Suppressor macrophage (primary cell): ENCODE measurements at places on chromosomes 2 and 18.

- DNase-seq = peak; percentile 94
Measured at GRCh38 chr2:25279091-25279651, 62.6 kb downstream of the DNMT3A start.

GRCh38 chr2:178152542-178152941, 40.3 kb downstream of the RBM45 start:
- DNase-seq = no peak

DNA sequence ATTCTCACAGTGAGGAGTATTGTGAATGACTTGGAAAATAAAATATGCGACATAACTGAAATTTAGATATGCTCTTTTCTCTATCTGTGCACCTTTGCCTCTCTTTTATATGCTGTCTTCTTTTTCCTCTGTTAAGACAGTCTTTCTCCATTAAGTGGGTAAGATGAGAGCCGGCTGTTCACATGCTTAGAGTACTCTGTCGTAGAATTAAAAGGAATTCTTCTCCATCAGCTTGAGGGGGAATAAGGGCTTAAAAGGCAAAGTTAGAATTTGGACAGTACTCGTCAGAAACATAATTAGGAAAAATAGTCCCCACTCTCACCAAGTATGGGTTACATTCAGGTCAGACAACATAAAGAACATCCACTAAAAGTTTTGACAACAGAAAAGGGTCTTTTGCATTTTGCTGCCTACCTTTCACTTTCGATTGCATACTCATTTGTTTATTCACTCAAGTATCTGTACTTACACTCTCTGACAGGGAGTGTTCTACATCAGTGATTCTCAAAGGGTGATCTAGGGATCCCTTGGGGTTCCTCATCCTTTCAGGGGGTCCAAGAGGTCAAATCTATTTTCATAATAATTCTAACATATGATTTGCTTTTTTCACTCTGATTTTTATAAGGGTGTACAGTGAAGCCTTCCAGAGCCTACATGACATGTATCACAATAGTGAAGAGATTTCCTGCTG, 48.0 kb downstream of the ARHGAP15 start:
- DNase-seq = no peak

DNA sequence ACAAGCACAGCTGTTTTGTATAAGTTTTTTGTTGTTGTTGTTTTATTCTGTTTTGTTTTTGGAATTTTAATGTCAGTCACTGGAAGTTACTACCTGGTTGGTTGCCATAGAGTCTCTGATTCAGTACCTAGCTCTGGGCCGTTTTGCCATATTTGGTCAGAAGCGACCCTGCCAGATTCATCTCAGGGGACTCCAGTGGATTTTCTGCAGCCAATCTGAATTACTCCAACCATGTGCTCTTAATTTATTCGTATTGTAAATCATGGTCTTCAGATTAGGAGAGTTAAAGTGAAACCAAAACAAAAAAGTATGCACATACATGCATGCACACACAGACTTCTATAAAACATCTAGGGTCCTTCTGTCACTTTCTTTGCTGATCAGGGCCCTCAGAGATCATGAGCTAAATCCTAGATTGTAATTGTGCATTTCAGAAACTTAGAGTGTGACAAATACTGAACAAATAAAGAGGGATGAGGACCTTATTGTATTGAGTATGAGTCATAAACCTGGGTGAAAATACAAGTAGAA, 317.4 kb upstream of the UBE2E3 start:
- DNase-seq = no peak

DNA sequence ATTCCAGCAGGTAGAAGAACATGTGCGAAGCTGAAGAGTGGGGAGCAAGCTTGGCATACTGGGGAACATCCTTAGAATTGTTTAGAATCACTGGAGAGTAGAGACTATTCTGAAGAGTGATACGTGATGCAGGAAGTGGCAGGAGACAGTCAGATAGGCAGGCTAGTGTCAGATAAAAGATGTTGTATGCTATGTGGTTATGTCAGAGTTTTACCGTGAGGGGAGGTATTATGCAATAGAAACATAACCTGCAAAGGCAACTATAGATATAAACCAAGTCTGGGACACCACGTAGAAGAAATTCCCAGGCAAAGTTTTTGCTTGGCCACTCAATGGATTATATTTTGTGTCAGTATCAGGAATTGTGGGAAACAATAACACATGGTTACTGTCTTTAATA, 62.0 kb upstream of the ZSWIM2 start:
- no peak for DNase-seq

- peak; percentile 90 for DNase-seq
Measured at GRCh38 chr18:59877361-59877760, 22.4 kb upstream of the PMAIP1 start.
